Left ventricle myocardium superior (tissue), 1 donor: ENCODE measurements at places on chromosomes 7 and 10. TPM values are rescaled to one million over a fixed set of nuclear protein-coding genes. Genes with fewer than 3 reads are reported as not detected.

- DNase-seq, result no peak
Measured at GRCh38 chr10:88994019-88994418, 3.4 kb downstream of the FAS start.

- DNase-seq, result peak; percentile 75
Measured at GRCh38 chr10:3500408-3500856, 284.6 kb downstream of the KLF6 start.

- no peak for DNase-seq
Measured at GRCh38 chr10:6065406-6065805, 3.2 kb upstream of the IL2RA start.

GRCh38 chr10:68955355-68955831 lies 577 bp upstream of the DDX21 start:
- DNase-seq, result no peak

GRCh38 chr7:154832557-154833138 lies 170.3 kb downstream of the PAXIP1 start:
- DNase-seq, result no peak

- no peak for DNase-seq
Measured at GRCh38 chr10:112374724-112375541, 1.0 kb downstream of the ACSL5 start.

DNA sequence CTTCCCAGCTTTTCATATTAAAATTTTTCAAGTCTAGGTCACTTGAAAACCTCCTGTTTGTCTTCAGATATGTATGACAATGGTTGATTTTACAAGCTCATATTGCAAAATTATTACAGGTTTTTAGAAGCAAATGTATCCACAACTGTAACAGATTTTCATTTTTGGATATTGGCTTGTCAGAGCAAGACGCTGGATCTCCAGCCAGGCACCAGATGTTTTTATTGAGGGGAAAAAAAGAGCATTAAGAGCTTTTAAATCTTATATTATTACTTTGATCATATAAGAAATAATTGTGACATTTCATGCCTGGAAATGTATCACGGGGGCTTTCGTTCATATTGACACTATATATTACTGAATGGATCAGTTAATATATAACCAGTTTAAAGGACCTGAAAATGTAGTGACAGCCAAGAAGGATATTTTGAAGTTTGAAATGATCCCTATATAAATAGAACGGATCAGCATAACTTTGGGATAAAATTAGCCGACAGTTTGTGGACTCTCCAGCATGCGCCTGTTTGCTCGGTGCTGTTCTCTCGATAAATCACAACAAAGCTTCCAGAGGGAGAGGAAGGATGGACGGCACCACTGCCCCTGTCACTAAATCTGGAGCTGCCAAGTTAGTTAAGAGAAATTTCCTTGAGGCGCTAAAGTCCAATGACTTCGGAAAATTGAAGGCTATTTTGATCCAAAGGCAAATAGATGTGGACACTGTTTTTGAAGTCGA lies at the start of gene ASB4:
Gene ASB4, plus strand, starts transcription at position 553 of the 733 bp plus-strand sequence. Its CDS starts 29 bp downstream, at position 582.
- DNase-seq, result no peak

Gene TCF7L2
- 13.5 TPM for total RNA-seq

Gene NCF1
- 3.9 TPM for total RNA-seq

GRCh38 chr10:14185316-14186045 lies 145.2 kb downstream of the FRMD4A start:
- no peak for DNase-seq

GRCh38 chr10:132006966-132007365 lies 25.2 kb upstream of the BNIP3 start:
- DNase-seq, result no peak

DNA sequence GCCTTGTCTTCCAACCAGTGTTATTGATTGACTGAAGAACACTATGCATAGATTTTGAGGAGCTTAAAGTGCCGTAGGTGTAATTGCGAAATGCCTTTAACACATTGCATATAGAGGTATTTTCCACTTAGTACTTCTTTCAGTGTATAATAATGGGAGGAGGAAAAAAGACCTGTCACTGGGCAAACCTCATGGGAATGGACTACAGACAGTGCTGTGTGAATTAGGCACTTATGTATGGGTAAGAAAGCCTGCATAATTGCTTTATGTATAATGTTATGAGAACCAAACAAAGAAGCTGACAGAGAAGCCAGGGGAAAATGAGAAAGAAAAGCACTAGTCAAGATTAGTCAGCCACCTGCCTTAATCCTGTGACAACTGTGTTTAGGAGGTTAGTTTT lies 12.4 kb upstream of the SCRN1 start:
- DNase-seq, result no peak

Gene MRC1
- 26.7 TPM for total RNA-seq

Gene POU6F2
- total RNA-seq, result not detected

- DNase-seq, result no peak
Measured at GRCh38 chr7:139743967-139744767, 33.6 kb downstream of the HIPK2 start.

DNA sequence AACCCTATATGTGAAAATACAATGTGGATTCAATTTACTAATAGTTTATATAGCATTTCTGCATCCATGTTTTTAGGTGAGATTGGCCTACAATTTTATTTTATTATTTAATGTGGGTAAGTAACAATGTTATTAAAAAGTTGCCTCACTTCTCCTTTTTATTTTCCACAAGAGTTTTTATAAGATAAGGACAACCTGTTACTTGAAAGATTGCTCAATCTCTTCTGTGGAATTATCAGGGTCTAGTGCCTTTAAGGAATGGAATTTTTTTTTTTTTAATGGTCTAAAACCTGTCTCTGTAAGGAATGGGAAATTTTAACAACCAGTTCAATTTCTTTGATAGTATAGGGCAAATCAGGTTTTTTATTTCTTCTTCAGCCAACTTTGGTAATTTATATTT lies 53.9 kb upstream of the RAB18 start:
- no peak for DNase-seq

Gene CD36
- 1,393 TPM for total RNA-seq
